ENCODE measurements at places on chromosomes 4 and X.

DNA sequence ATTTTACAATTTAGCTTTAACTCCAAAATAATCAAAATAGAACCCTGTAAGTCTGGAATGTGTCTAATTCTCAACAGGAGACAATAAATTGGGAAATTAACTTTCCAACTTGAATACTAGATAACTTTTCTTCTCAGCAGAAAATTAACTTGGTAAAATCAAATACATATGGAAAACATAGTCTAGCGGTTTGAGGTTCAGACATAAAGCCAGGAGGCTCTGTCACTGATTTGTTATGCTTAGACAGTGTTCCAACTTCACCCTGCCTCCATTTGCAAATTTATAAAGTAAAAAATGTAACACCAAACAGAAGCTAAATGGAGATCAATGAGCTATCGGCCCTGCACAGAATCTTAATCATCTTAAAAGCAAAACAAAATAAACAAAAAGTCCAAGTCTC is 46.3 kb downstream of the TBCK start:
- no peak for DNase-seq

- no peak for DNase-seq
Observed at GRCh38 chrX:119647552-119648420, 41.6 kb upstream of the NKRF start.

DNA sequence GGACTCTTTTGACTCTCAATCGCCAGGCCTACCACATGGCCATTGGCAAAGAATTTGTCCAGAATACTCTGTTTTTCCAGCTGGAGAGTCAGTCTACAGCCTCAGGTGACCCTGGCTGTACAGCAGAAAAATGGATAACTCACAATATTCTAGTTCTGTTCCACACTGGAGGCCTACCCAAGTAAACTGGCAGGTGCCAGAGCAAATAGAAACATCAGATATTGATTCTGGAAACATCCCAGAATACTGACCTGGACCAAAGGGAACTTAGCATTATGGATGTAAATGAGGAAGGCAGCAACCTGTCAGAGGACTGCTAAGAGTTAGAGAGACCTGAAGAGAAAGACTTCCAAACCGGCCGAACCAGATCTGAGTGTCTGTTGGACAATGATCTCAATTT is 147.9 kb upstream of the SMAD1 start:
- DNase-seq = no peak

GRCh38 chr4:73619346-73619745 is 890 bp downstream of the RASSF6 start:
- DNase-seq = no peak

DNA sequence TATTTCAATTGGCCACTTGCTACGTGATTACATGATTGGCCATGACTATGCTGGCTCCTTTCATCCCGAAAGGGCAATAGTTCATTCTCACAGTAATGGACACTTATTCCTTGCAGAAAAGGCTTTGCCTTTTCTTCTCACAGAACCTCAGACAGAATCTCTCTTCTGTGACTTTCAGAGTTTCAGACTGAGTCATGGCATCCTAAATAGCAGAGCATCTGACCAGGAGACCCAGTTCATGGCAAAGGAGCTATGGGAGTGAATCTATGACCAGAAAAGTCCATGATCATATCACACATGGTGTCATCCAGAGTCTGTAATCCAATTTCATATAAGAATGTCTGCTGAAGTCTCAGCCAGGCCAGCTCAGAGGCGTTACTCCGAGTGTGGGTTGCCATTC is 263.3 kb upstream of the CLNK start:
- DNase-seq = no peak

- DNase-seq = no peak
Observed at GRCh38 chr4:3708103-3708510, 58.1 kb upstream of the ADRA2C start.
